Activated T-cell treated with anti-CD3 and anti-CD28 coated beads for 48 hours (primary cell): ENCODE measurements at places on chromosomes 6 and 20.

DNA sequence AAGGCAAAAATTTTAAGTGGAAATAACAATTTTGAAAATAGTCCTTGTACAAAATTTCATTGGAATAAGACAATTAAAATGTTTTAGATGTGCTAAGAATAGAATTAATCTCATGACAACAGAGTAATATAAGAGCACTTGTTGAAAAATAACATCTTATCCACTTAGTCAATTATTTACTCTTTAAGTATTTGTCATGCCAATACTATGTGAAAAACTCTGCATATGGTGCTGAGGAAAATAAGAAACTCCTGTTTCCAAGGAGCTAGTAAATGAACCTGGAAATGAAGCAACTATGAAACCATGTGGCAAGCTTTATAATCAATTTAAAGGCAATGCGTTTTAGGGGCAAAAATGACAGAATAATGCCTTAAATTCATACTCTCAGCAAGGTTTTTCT lies 42.7 kb upstream of the HCRTR2 start:
- DNase-seq: no peak

GRCh38 chr20:16125816-16126215 lies 447.4 kb downstream of the KIF16B start:
- no peak for DNase-seq

DNA sequence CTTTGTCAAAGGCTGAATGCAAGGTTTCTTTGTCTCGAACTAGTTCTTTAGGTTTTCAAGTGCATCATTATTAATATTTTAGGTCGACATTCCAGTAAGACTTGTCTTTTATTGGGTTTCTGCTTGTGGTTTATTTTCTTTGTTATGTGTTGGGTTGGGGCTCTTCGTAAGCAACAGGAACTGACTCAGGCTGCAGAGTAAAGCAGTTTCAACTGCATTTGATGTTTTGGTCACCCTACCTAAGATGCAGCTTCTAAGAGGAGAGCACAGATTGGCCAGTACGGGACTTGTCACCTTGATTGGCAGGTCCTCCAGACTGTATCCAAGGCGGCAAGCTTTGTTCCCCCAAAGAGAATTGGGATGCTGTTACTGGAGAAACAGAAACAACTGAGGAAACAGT lies 149.5 kb upstream of the SULF2 start:
- no peak for DNase-seq

DNA sequence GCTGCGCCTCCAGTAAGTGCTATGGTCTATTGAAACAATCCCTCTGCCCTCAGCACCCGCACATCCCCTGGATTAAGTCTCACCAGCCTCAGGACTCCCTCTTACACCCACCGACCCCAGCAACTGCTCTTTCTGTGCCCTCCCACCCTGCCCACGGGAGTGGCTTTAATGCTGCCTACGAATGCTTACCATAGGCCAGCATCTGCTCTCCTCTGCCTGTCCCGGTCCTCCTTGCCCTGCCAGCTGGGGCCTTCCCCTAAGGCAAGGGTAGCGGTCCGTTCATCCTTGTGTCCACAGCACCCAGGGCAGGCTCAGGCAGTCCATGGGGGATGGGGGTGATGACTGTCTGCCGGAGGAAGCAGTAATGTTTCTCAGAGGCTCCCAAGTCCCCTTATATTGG lies 4.1 kb downstream of the EBF4 start:
- DNase-seq: no peak

DNA sequence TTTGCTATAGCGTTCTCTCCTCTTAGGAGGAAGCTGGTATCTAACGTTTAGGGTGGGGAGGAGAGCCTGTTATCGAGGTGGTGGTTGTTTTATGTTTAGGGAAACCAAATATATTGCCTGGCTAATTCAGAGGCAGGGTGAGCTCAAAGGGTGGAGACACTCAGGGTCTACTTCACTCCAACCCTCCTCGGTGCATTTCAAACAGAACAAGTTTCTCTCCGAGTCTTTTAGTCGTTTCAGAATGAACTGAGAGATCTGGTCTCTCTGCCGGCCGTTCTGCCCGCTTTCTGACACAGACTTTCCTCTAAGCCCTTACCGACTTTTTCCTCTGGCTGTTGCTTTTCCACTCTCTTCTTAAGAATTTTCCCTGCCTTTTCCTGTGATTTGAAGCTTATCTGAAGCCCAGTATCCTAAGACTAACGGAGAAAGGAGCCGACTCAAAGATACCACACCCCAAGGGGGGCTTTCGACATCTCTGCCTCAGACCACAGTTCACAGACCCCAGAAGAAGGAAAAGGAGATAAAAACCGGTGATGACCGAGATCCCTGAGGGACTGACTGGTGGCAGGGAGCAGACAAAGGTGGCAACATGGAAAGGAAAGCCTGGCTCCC lies 865 bp downstream of the STK38 start:
- DNase-seq: no peak
